Epithelial cell of proximal tubule (primary cell): ENCODE measurements at places on chromosomes 2 and 18. TPM values are rescaled to one million over a fixed set of nuclear protein-coding genes. Genes with fewer than 3 reads are reported as not detected.

CUL3 gene
- 33.5 and 38.0 TPM in 2 replicates for total RNA-seq

TRABD2A gene
- total RNA-seq: 0.58 and 1.5 TPM in 2 replicates

STPG4 gene
- 0.58 TPM in 1 of 2 replicates, not detected in the other for total RNA-seq

DNAH7 gene
- 0.06 and 0.29 TPM in 2 replicates for total RNA-seq

C2orf80 gene
- total RNA-seq: not detected in 2 replicates

FAM237A gene
- not detected in 2 replicates for total RNA-seq

PER2 gene
- 0.86 and 4.1 TPM in 2 replicates for total RNA-seq

CD207 gene
- total RNA-seq: not detected in 2 replicates

SATB2 gene
- 1.8 and 2.7 TPM in 2 replicates for total RNA-seq

SLC5A7 gene
- not detected in 2 replicates for total RNA-seq

NEU2 gene
- not detected in 2 replicates for total RNA-seq
